NCI-H460 (cell line): ENCODE measurements at places on chromosomes 5 and 9. TPM values are rescaled to one million over a fixed set of nuclear protein-coding genes. Genes with fewer than 3 reads are reported as not detected.

DNA sequence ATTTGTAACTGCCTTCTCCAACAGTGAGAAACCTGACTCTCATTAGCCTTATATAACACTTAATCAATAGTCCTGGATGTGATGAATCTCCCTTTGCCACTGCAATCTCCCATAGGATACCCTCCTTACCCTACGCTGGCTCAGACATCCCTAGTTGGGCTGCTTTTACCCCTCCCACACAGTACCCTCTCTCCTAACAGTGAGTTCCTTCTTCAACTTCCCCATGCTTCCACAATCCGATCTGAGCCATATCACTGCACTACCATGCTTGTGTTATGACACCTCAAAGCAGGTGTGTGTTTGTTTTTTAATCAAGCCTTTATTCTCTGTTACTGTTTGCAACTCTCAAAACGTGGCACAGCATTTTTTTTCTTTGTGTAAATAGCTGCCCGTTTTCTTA, 60.5 kb upstream of the C9orf72 start:
- DNase-seq, result no peak

GRCh38 chr9:69355232-69355631, 30.2 kb downstream of the ENTREP1 start:
- no peak for DNase-seq

GPR151 gene
- total RNA-seq, result not detected in 2 replicates

- DNase-seq, result no peak
These were observed 145.6 kb downstream of the DAB2IP start for GRCh38 chr9:121797081-121797480.
